Iris pigment epithelial cell (primary cell): ENCODE measurements at places on chromosomes 6 and 20.

DNA sequence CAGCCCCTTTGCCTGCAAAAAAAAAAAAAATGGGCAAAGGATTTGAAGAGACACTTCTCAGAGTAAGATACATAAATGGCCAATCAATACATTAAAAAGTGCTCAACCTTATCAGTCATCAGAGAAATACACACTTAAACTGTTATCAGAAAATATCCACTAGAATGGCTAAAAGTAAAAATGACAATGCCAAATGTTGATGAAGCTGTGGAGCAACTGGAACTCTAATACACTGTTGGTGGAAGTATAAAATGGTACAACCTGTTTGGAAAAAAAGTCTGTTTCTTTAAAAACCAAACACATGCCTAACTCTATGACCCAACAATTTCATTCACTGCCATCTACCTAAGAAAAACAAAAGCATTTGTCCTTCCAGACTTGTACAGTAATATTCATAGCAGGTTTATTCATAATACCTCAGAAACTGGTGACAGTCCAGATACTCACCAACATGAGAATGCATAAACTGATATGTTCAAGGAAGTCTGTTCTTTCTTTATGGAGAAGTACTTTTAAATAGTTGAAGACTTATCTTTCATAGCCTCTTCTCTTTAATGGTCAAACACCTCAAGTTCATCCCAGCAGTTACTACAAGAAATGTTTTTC, 378.4 kb upstream of the RUNX2 start:
- DNase-seq: no peak

GRCh38 chr20:20217621-20218020, 150.3 kb upstream of the INSM1 start:
- no peak for DNase-seq

GRCh38 chr6:137754866-137755265, 112.2 kb upstream of the TNFAIP3 start:
- no peak for DNase-seq

DNA sequence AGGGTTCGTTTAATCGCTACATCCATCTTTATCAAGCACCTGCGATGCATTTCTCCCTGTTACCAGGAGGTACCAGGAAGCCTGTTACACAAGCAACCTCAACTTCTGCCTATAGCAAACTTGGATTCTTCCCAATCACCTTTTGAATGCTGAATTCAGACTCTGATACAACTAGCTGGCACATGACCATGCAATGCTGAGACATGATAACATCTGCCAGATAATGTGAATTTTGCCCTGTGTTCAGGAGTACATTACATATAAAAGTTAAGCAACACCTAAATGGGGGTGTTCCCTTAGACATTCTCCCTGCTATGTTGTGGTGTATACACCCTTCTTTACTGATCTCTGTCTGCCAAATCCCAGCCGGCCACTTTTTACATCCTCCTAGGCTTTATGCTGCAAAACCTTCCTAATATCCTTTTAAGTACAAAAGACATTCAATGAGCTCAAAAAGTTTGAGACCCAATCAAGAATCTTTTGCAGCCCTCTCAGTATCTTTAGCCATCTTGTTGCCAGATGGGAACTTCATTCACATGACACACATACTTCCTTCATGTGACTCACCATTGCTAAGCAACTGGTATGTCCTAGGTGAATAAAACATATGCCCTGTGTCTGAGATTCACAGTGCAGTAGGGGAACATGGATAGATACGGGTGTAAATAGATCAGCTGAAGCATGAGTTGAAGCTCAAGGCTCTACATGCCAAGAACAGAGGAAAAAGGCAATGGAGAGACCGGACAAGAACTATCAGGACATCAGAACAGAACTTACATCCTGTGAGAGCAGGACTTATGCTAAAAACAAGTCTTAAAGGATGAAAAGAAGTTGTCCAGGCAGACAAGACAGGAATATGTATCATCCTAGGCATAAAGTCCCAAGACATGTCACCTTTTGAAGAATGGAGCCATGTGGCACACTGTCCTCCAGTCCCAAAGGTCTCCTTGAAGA, 84.3 kb downstream of the ZHX3 start:
- peak; percentile 94 for DNase-seq

- no peak for DNase-seq
Measured at GRCh38 chr6:160775792-160776580, 73.9 kb downstream of the PLG start.

GRCh38 chr6:141313986-141314385, 818.7 kb upstream of the GJE1 start:
- no peak for DNase-seq

DNA sequence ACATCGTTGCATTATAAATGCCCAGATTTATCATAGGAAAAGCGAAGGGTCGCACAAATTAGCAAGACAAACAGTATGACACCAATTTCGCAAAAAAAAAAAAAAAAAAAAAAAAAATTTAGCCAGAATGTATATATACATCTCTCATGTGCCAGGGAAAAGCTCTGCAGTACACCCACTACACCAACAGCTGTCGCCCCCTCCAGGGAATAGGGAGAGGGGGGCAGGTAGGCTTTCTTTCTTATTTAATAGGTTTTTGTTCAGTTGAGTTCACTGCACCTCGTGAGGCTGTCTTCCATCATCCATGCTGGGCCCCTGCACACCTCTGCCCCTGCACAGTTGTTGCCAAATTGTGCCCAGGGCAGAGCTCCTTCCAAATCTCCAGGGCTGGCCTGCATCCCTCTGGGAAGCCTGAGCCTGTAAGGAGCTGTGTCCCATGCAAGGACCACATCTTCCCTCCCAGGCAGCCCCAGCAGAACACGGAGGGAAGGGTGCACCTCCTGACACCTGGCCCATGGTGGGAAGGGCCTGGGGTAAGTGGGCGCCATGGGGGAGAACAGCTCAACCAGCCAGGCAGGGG, 85.4 kb downstream of the NINL start:
- no peak for DNase-seq

DNA sequence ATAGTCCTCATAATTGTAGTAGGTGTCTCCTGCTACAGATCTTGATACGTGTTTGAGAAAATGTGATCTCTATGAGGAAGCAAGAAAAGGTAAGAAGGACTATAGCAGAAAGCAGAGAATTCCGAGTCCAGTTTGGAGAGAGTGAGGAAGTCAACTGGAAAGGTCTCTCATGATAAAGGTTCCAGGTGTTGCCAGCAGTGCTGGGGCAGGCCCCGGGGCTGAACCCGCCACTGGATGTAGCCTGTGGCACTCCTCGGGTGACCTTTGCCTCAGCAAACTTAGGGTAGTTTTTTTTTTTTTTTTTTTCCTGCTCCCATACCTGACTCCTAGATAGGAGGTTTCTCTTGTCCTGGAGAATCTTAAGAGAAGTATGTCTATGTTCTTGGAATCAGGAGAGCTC, 62.8 kb downstream of the FAM120B start:
- no peak for DNase-seq

DNA sequence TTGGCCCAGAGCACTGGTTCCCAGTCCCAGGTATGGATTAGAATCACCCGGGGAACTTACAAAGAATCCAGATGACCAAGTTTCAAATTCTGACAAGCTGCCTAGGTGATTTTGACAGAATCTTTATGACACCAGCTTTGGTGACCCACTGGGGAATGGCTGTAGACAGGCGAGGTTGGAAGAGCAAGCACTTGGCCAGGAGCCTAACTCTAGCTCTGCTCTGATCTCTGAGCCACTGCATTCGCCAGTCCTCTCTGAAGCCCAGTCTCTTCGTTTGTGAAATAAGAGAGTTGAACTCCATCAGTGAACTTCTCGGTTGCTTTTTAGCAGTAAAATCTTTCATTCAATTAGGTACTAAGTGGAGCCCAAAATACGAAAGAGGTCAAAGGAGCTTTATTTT, 161.2 kb downstream of the VEGFA start:
- DNase-seq: no peak

DNA sequence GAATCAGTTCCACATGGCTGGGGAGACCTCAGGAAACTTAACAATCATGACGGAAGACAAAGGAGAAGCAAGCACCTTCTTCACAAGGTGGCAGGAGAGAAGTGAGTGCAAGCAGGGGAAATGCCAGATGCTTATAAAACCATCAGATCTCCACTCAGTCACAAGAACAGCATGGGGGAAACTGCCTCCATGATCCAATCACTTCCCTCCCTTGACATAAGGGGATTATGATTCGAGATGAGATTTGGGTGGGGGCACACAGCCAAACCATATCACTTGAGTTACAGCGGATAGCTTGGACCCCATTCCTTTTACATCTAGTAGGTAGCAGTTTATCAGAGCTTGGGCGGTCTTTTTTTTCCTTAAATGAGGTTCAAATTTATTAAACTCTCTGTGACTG, 19.1 kb downstream of the AFDN start:
- DNase-seq: no peak

DNA sequence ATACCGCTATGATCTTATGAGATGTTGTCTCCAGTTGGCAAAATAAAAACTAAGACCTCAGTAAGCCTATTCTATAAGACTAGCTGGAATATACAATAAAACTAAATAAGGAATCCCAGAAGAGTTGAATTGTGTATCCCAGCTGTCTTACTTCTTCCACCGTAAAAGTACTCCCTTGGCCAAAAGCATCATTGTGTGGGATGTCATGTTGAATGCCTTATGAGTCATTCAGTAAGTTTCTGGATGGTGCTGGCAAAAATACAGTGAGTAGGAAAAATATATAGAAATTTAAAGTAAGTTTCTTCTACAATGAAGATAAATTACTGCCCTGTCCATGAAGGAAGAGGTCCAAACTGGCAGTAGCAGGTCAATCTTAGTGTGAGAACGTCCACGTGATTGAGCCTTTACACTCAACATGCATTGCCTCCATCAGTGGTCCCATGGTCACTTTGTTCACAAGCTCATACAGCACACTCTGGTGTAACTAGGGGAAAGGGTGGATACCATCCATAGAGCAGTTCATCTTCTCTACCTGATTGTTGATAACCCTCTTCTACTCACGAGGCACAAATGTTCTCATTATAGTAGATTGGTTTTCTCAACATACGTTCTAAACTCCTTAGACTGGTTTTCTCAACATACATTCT, 13.7 kb upstream of the ZNF318 start:
- DNase-seq: peak; percentile 57

- no peak for DNase-seq
Measured at GRCh38 chr20:40982415-40983145, 46.0 kb upstream of the TOP1 start.

GRCh38 chr20:53163486-53163885, 191.3 kb downstream of the TSHZ2 start:
- DNase-seq: peak; percentile 18

DNA sequence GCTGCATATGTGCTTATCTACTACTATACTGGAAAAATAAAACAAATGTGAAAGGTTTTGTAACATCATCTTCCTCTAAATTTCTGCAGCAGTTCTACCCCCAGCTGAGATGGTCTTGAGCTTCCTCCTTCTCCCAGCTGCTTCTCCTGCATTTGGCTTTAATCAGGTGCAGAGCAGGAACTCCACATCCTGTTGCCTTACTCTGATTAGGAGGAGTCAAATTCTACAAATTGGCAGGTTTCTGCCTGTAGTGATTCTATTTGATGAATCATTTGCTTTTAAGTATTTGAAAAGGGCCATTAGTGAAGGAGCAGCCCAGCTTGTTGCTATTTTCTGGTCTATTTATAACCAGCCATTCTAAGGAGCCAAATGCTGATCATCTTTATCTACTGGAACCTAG, 224.5 kb downstream of the GMDS start:
- DNase-seq: peak; percentile 35

DNA sequence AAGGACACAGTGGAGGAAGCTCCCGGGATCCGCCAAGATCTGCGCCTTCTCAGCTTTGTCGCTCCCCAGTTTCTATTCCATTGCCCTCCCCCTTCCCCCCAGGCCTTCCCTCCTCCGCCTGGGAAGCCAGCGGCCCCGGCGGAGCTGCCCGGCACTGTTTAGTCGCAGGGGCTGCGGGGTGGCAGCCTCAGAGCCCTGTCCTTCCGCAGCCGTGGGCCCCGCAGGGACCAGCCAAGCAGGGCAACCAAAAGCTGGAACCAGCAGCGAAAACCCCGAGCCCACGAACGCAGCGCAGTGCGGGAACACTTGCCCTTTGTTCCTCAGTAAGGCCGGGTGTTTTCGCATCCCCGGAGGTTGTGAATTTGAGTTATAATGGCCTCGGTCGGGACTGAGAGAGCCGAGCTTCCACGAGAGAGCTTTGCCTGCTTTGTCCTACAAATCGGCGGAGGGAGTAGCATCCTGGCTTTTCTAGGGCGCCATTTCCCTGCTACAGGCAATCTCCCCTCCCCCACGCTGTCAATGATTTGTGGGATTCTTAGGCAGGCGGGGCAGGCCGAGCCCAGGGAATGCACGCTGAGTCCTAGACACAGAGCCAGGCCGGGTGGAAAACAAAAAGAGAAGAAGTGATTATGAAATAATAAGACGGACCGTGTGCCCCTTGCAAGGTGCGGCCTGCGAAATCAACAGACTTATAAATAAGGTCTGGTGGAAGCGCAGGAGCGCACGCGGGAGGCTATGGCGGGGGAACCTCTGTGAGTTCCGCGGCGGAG, 4.0 kb upstream of the TUBB2B start:
- DNase-seq: peak; percentile 83

GRCh38 chr6:155549928-155550327, 94.3 kb upstream of the NOX3 start:
- no peak for DNase-seq

GRCh38 chr6:118869894-118870589, 23.9 kb upstream of the ASF1A start:
- peak; percentile 76 for DNase-seq

GRCh38 chr6:91304521-91304920, 717.6 kb upstream of the MAP3K7 start:
- DNase-seq: peak; percentile 34

DNA sequence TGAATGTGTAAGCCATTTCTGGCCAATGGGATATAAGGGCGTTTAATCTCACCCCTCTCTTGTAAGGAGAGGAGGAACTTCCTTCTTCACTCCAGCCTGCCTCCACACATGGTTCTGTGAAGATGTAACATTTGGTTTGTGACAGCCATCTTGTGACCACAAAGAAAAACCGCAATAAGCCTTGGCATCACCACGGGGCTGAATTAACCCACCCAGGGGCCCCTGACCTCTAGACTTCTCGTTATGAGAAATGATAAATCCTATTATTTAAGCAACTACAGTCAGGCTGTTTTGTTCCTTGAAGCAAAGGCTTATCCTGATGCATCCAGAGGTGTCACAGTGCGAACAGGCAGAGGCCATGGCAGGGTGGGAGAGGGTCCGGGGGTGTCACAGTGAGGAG, 139.7 kb downstream of the CDC5L start:
- no peak for DNase-seq

DNA sequence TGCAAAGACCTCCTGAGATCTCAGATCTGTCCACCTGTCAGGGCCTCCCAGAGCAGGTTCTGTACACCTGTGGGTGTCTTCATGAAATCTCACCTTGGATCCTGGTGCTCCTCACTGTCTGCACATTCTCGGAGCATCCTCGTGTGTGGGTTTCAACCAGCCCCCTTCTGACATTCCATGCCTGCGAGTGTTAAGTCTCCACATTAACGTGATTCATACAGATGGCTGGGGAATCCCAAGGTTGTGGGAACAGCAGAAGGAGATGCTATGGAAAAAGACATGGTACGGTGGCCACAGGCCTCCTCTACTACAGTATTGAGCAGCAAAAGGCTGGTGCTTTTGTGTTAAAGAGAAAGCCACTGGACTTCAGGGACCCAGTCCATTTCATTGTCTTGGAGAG, 556.5 kb downstream of the DHX35 start:
- no peak for DNase-seq
